ENCODE measurements at places on chromosomes 12 and 14. TPM values are rescaled to one million over a fixed set of nuclear protein-coding genes. Genes with fewer than 3 reads are reported as not detected.

Gene IAPP
- not detected for total RNA-seq

Gene NIN
- 26.2 TPM for total RNA-seq

Gene CCDC38
- total RNA-seq: 0.17 TPM

Gene TAS2R31
- 3.3 TPM for total RNA-seq

Gene SLC7A8
- total RNA-seq: 19.5 TPM

Gene PRH2
- total RNA-seq: not detected

Gene FAM234B
- 6.7 TPM for total RNA-seq

Gene REP15
- 2.5 TPM for total RNA-seq

Gene KCNC2
- 0.17 TPM for total RNA-seq

Gene TEAD4
- 7.5 TPM for total RNA-seq

Gene PPFIBP1
- 79.0 TPM for total RNA-seq

Gene CLEC4C
- not detected for total RNA-seq

Data from esophagus muscularis mucosa (tissue), 4 donors.